ENCODE measurements at places on chromosomes 3 and 15.

DNA sequence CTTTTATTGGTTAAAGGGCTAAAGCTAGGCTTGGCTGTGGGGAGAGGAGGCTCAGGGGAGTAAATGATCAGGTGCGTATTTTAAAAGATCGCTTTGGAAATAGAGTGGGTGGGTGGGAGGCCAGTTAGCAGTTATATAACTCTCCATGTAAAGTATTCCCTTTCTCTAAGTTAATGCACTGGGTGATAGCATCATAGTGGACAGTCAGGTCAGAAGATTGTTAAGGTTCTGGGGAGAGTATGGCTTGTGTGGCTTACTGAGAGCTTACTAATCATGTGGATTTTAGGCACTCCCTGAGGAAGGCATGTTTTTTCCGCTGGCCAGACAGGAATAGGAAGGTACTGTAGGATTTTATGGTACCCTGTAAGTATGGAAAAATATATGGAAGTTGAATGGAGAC lies 6.3 kb upstream of the EIF3J start:
- DNase-seq, result no peak

DNA sequence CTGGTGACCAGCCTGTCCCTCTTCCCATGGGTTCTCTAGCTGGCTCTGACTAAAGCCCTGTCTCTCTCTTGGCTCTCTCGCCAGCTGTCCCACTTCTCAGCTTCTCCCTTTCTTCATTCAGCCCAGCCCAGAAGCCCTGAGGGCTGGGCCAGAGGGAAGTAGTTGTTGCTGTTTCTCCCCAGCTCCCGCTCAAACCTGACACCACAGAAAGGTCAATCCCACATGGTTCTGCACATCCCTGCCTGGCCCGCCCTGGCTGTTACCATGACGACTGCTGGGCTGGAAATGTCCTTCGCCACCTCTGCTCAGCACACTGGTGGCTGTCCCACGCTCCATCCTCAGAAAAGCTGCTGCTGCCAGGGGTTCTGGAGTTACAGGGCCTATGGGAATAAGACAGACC lies 25.9 kb downstream of the CCDC32 start:
- no peak for DNase-seq

- peak; percentile 29 for DNase-seq
These were observed 350.7 kb upstream of the PROK2 start for GRCh38 chr3:72135636-72136035.

DNA sequence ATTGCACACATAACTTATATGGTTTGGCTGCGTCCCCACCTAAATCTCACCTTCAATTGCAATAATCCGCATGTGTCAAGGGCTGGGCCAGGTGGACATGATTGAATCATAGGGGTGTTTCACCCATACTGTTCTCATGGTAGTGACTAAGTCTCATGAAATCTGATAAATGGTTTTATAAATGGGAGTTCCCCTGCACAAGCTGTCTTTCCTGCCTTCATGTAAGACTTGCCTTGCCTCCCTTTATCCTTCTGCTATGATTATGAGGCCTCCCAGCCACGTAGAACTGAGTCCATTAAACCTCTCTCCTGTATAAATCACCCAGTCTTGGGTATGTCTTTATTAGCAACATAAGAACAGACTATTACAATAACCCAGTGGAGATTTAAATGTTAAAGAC lies 653.9 kb downstream of the ROBO1 start:
- no peak for DNase-seq

DNA sequence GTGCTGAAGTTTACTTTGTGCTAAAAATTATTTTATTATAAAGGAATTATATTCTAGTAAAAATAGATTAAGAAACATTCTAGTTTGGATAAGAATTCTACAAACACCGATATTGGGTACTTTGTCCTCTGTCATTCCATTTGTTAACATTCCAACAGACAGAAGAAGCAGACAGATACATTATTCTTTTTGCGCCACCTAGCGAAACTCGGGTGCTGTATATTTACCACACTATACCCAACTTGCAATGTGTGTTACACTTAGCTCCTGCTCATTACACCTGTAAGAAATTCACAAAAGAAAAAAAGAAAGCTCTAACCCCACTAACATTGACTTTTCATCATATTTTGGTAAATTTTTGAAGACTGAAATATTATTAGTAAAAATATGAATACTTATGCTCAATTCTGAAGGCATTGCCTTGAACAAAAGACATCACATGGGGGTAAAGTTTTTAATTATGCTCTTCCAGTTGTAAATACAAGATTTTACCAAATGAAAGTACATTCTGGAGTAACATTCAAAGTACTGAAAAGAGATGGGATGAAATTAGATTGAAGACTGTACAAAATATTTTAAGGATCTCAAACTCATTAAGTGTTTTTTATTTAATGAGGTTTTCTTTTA lies 136.5 kb upstream of the MLF1 start:
- peak; percentile 82 for DNase-seq

- no peak for DNase-seq
These were observed 14.0 kb upstream of the LARP6 start for GRCh38 chr15:70867911-70868467.

DNA sequence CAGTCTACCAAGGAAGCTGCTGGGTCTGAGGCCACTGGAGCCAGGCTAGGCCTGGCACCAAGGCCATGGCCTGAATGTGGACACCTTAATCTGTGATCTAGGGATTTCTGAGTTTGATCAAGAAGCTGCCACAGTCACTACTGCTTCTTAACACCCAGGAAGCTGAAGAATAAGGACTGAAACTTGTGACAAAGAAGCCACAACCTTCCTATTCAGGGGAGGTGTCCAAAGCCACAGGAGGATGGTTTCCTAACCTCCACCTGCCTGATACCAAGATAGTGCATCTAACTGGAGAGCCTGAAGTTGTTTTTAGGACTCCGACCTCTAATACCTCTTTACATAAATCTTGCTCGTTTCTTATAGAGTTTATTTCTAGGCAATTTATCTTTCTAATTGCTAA lies 5.5 kb upstream of the ANO10 start:
- DNase-seq, result no peak

GRCh38 chr3:102085431-102086176 lies 236.3 kb downstream of the NFKBIZ start:
- DNase-seq, result no peak

- DNase-seq, result no peak
These were observed 230.6 kb downstream of the ZMAT3 start for GRCh38 chr3:178841011-178841410.

GRCh38 chr3:129695230-129695629 lies 88.8 kb upstream of the PLXND1 start:
- no peak for DNase-seq

GRCh38 chr3:135878501-135878900 lies 87.0 kb upstream of the PPP2R3A start:
- DNase-seq, result no peak

DNA sequence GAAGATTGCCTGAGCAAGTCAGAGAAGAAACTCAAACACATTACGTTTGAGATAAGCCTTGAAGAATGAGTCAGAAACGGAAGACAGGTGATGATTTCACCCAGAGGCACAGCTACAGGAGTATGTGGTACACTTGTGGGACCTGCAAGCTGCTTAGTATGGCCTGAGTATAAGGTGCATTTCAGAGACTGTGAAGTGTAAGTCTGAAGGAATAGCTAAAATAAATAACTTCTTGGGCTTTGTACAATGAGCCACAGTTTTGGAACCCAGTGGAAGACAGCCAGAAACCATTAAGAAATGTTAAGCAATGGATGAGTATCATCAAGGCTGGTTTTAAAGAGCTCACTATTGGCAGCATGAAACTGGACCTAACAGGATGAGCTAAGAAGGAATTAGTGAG lies 826.2 kb downstream of the ROBO1 start:
- no peak for DNase-seq

- DNase-seq, result no peak
These were observed 603.3 kb upstream of the TBL1XR1 start for GRCh38 chr3:177800561-177800960.

GRCh38 chr15:87851497-87851896 lies 405.0 kb downstream of the NTRK3 start:
- no peak for DNase-seq

All from NCI-H524 (cell line).